Posterior cingulate gyrus (tissue), 11 donors: ENCODE measurements at places on chromosomes 3 and 15.

DNA sequence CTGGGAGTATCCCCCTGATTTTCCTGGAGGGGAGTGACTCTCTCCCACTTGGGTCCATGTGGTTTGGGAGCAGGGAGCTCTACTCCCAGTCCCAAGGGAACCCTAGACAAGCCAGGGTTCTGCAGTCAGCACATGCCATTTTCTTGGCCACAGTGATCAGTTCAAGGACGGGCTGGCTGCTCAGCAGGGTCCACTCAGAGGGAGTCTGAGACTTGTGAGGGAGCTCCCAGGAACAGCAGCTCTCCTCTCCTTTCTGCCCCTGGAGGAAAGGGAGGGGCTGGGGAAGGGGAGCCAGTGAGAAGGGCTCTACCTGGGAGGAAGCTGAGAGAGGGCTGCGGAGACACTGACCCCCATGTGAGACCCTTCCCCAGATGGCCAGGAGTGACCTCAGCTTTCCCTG, 29.1 kb upstream of the LMCD1 start:
- no peak for DNase-seq

DNA sequence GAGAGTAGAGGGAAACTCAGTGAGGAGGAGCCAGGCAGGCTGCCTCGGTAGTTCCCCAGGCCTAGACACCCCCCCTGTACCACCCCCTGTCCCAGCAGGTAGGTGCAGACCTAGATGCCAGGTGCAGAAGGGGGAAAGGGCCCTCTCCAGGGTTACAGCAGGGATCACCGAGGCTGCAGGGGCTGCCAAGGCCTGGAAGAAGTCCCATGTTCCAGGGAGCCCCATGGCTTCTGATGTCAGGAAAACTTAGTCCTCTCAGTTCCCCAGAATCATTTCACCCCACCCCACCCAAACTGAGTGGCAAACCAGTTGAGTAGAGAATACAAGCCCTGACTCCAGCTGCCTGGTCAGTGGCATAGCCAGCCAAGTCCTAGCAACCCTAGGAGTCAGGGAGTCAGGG, 7.4 kb upstream of the SEMA3B start:
- DNase-seq, result no peak

DNA sequence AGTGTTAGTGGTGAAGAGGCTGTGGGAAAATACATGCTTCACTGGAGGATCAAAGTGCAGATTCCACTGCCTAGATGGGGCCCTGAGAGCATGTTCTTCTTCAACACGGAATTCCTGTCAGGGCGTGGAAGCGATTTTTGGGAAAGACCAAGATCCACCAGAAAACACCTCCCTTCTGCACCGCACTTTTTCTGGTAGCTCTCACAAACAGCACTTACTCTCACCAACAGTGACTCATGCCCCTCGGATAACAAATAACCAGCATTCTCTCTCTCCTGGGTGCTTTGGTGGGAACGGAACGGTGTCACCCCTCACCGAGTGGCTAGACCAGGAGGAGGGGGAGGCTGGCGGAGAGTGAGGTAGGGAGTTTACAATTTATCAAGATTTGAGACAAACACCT, 40.1 kb downstream of the ADAMTSL3 start:
- DNase-seq, result no peak

- no peak for DNase-seq
Observed at GRCh38 chr3:47573190-47574172, 5.2 kb downstream of the CSPG5 start.

- DNase-seq, result no peak
Observed at GRCh38 chr15:39364721-39365120, 216.2 kb upstream of the THBS1 start.

DNA sequence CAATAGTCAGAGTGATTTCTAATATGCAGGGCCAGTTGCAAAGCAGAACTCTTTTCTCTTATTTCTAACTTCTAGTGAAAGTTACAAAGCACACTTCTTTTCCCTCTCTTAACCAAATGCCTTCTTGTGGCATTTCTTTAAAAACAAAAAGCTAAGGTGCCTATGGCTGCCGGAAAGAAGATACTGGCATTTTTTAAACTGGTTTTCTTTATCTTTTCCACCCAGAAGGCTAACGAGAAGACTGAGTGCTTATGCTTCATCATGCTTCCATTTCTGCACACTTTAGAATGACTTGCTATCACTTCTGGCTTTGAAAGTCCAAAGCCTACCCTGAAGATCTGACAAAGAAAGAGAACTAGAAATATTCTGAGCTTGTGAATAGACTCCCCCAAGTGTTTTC, 141.3 kb downstream of the P2RY1 start:
- no peak for DNase-seq
